WTC11 (cell line): ENCODE measurements at places on chromosomes 12 and 14. TPM values are rescaled to one million over a fixed set of nuclear protein-coding genes. Genes with fewer than 3 reads are reported as not detected.

DNA sequence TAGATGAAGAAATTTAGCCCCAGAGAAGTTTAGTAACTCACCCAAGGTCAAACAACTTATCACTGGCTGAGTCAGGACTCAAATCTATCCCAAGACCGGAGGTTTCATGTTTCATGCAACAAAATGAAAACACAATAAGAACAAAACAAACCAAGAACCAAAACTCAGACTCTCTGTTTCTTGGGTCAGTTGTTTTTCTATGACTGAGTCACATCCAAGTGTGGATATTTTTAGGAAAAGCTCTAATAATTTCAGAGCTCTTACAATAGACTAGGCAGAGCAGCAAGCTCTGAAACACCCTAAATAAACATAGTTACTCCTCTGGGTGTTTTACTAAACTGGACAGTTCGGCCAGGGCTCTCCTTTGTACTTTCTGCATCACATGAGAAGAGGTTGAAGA, 87.6 kb upstream of the PRB2 start:
- no peak overlapping the region for H3K4me3 ChIP-seq
- no peaks in the 10 kb centered on the region for H3K36me3 ChIP-seq
- no peak overlapping the region for H3K27ac ChIP-seq

GRCh38 chr14:34536951-34537676, 2.4 kb downstream of the EAPP start:
- H3K27me3 ChIP-seq, result no peaks in the 10 kb centered on the region
- H3K36me3 ChIP-seq, result peaks cover 22% of the 10 kb centered on the region
- H3K4me1 ChIP-seq, result peaks cover 11% of the 10 kb centered on the region
- no peak overlapping the region for H3K4me3 ChIP-seq
- DNase-seq, result no peak

DNA sequence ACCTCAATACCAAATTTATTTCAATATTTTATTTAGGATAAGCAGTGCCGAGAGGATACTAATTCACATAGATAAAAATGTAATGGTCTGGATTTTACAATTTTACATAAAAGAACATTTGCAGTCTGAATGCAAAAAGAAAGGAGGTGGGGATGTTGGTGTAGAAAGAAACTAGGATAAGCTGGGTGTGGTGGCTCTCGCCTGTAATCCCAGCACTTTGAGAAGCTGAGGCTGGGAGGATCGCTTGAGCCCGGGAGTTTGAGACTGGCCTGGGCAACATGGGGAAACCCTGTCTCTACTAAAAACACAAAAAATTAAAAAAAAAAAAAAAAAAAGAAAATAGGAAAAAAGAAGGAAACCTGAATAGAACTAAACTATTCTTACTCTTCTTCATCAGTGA, 16.9 kb downstream of the SYCP3 start:
- H3K4me1 ChIP-seq, result no peaks in the 10 kb centered on the region
- no peaks in the 10 kb centered on the region for H3K36me3 ChIP-seq
- no peaks in the 10 kb centered on the region for H3K27me3 ChIP-seq
- no peak overlapping the region for H3K27ac ChIP-seq
- no peak for DNase-seq

GRCh38 chr12:103680591-103681141, 93.6 kb downstream of the STAB2 start:
- H3K4me1 ChIP-seq, result peaks cover 17% of the 10 kb centered on the region
- H3K27me3 ChIP-seq, result no peaks in the 10 kb centered on the region

DNA sequence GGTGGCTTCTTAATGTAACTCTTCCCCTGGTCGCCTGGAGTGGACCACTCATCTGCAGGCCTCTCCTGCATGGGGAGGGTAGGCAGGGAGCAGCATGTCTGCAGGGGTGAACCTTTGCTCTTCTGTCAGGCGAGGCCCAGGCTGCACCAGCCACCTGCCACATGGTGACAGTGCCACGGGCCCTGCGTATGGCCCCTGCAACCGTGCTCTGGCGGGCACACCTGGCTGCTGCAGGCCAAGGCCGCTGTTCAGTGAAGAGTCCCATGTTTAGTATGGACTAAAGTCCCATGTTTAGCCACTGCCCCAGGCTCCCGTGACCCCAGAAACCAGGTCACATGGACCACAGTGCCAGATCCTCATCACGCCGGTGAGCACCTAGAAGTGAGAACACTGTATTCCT, 187.0 kb downstream of the ADGRD1 start:
- DNase-seq, result no peak
- H3K27me3 ChIP-seq, result no peaks in the 10 kb centered on the region
- H3K4me3 ChIP-seq, result no peak overlapping the region
- H3K4me1 ChIP-seq, result peaks cover 8% of the 10 kb centered on the region

DNA sequence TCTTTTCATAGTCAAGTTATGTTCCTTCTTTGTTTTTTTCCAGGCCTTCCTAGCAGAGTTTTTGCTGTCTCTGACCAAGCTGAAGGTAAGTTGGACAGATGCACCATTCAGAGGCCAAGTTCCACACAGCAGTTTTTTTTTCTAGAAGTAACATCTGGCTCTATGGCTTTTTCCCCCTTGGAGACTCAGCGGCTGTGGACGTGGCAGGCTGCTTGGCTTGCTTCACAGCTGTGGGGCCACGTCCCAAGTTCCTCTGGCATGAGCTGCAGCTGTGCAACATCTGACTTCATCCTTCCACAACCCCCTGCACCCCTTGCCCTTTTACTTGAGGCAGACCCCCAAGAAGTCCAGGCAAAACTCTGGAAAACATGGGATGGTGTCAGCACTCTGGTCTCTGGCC, 24.2 kb upstream of the RHOJ start:
- H3K36me3 ChIP-seq, result no peaks in the 10 kb centered on the region
- H3K27me3 ChIP-seq, result no peaks in the 10 kb centered on the region
- DNase-seq, result no peak
- no peaks in the 10 kb centered on the region for H3K4me1 ChIP-seq
- H3K27ac ChIP-seq, result no peak overlapping the region

DNA sequence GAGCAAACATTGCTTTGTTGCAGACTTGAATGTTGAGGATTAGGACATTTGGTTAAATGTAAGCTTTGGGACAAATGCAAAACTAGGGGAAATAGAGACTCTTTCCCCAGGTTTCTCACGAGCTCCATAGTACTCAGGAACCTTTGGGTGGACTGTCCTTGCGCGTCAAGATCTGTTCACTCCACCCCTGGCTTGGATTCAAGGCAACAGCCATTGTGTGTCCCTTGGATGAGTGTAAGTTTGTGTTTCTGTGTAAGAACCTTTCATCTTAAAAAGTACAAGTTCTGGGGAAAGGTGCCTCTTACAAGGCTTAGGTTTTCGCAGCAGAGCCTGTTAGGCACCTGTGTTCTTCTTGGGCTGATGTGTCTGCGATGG, 3.7 kb downstream of the SUSD6 start:
- H3K36me3 ChIP-seq, result no peaks in the 10 kb centered on the region
- DNase-seq, result no peak
- H3K27ac ChIP-seq, result no peak overlapping the region
- H3K27me3 ChIP-seq, result peaks cover 10% of the 10 kb centered on the region
- H3K4me3 ChIP-seq, result no peak overlapping the region

DNA sequence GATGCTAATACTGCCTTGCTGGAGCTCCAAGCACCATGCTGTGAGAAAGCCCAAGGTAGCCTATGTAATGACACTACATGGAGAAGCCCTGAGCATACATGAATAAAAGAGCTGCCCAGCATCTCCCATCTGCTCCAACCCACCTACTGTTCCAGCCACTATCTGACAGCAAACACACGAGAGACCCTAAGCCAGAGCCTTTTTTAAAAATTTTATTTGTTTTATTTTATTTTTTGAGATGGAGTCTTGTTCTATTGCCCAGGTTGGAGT, 95.2 kb upstream of the PRICKLE1 start:
- no peaks in the 10 kb centered on the region for H3K36me3 ChIP-seq
- DNase-seq, result no peak
- no peak overlapping the region for H3K27ac ChIP-seq
- no peak overlapping the region for H3K4me3 ChIP-seq
- H3K27me3 ChIP-seq, result no peaks in the 10 kb centered on the region
- H3K4me1 ChIP-seq, result peaks cover 18% of the 10 kb centered on the region

Gene OAS2
- total RNA-seq, result 0.27 to 0.48 TPM (median 0.28 TPM) in 3 replicates

Gene ANO2
- total RNA-seq, result 2.8 to 4.0 TPM (median 3.1 TPM) in 3 replicates

Gene KRT83
- not detected in 3 replicates for total RNA-seq
